Activated CD4-positive, alpha-beta memory T cell treated with anti-CD3 and anti-CD28 coated beads, Interleukin-2, amount 10 ng/mL, durations not matched to agents 7 days and 5 days (primary cell): ENCODE measurements at places on chromosomes 3 and 15.

DNA sequence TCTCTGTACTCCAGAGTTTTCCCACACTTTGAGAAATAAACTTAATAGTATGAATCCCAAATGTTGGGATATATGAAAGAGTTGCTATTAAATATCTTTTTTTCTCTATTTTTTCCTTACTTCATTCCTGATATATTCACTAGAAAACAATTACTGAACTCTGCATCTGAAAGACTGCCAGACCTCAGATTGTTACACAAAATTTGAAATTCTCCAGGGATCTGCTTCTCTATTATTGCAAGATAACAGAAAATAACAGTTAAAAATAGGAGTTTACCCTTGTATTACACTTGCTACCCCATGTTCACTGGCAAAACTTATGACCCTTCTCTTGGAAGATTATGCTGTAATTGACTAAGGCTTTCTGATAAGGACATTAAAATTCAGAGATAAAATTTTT, 11.7 kb upstream of the P3H2 start:
- no peak for DNase-seq

DNA sequence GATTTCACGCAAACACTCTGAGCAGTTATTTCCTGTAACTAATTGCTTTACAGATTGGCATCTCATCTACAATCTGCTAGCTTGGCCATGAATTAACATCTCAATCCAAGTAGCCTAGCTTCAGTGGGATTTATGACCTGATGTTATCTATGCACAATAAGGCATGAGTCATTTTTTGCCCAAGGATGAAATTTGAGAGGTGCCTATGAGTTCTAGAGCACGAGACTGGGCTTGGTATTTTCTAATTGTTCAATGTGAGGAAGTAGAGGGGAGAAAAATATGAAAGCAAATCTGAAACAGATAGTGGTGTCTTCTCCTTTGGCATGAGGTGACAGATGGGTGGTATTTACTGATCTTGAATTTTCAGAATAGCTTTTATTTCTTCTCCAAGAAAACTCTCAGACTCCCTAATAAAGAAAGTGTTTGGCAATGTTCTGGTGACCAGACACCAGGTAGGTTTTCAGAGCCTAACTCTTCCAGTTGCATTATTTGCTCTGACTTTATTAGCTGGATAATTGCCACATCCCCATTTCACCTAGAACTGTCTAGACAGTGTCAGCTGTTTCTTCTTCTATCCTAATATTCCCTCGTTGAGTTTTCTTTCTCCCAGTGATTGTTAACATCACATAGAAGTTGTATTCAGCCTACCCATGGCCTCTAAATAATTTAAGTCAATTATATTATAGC, 301.0 kb upstream of the UMPS start:
- DNase-seq: no peak

DNA sequence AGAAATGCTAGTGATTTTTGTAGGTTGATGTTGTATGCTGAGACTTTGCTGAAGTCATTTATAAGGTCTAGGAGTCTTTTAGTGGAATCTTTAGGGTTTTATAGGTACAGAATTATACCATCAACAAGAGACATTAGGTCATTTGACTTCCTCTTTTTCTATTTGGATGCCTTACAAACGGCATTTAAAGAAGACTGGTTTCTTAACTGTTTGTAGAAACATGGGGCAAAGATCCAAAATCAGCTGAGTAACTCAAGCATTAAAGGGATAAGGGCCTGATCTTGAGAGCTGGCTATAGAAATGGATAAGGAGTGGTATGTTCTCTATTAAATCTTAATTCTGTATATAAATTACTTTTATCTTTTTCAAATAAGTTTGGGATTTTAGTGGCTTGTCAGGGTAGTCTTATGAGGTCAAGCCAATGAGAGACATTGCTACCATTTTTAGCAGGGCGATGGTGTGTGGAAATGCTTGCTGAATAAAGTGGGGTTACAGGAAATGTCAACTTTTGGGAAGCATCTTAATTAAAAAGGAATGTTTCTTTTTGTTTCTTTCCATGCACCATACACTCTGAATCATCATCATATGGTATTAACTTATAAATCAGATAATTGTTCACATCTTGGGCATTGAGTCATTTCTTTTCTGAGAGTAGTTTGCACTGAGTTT, 197.7 kb upstream of the GBE1 start:
- no peak for DNase-seq

- DNase-seq: no peak
These were observed 3.2 kb downstream of the KBTBD8 start for GRCh38 chr3:67001086-67001861.

GRCh38 chr3:127471142-127471541, 119.4 kb downstream of the TPRA1 start:
- no peak for DNase-seq
